Progenitor cell of endocrine pancreas (in vitro differentiated cells): ENCODE measurements at places on chromosomes 1 and 21. TPM values are rescaled to one million over a fixed set of nuclear protein-coding genes. Genes with fewer than 3 reads are reported as not detected.

Gene DMRTA2
- total RNA-seq = 0.20 TPM in 1 of 2 replicates, not detected in the other

DNA sequence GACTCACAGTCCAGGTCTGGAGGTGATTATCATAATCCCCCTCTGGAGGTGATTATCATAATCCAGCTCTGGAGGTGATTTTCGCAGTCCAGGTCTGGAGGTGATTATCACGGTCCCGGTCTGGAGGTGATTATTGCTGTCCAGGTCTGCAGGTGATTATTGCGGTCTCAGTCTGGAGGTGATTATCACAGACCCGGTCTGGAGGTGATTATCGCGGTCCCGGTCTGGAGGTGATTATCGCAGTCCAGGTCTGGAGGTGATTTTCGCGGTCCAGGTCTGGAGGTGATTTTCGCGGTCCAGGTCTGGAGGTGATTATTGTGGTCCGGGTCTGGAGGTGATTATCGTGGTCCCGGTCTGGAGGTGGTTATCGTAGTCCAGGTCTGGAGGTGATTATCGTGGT is 76.6 kb downstream of the SDCCAG8 start:
- peaks cover 39% of the 10 kb centered on the region for H3K36me3 ChIP-seq
- no peak overlapping the region for H3K27ac ChIP-seq
- no peaks in the 10 kb centered on the region for H3K27me3 ChIP-seq
- no peak overlapping the region for H3K4me3 ChIP-seq

- H3K4me3 ChIP-seq = no peak overlapping the region
- no peaks in the 10 kb centered on the region for H3K36me3 ChIP-seq
- DNase-seq = no peak
These were observed 5.9 kb upstream of the ZNF124 start for GRCh38 chr1:247177755-247178154.

- peak overlapping the region; percentile 100 for H3K4me3 ChIP-seq
- peak overlapping the region; percentile 100 for H3K27ac ChIP-seq
- peaks cover 7% of the 10 kb centered on the region for H3K36me3 ChIP-seq
- DNase-seq = no peak
These were observed 1.4 kb downstream of the ARF1 start for GRCh38 chr1:228083871-228084278.

DNA sequence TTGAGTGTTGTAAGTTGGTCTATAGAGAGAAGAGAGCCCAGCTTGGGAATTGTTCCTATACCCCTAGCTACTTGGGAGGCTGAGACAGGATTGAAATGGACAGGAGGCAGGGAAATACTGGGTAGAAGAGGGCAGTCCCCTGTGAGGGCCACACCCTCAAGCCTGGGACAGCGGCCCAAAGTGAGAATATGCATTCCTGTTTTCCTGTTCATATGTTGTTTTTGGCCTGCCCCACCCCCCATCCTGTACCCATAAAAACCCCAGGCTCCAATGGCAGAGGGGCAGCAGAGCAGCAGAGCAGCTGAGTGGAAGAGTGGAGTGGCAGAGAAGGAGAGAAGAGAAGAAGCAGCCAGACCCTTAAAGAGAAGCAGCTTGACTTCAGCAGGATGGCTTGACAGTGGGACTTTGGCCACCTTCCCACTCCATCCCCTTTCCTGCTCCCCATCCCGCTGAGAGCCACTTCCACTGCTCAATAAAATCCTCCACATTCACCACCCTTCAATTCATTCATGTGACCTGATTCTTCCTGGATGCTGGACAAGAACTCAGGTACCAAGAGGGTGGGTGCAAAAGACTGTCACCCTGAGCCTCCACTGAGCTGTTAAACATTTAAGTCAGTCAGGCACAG is 70.6 kb upstream of the PUM1 start:
- no peaks in the 10 kb centered on the region for H3K36me3 ChIP-seq
- DNase-seq = no peak
- no peaks in the 10 kb centered on the region for H3K27me3 ChIP-seq
